ENCODE measurements at places on chromosomes 3 and 15. TPM values are rescaled to one million over a fixed set of nuclear protein-coding genes. Genes with fewer than 3 reads are reported as not detected.

Gene THRB
- 2.8 TPM for total RNA-seq

Gene ANKRD63
- total RNA-seq, result not detected

Gene ETV5
- 49.8 TPM for total RNA-seq

Gene TRIM42
- not detected for total RNA-seq

Gene TMC3
- not detected for total RNA-seq

Gene KLF13
- total RNA-seq, result 49.7 TPM

Gene RAD51
- total RNA-seq, result 22.3 TPM

Gene KBTBD13
- total RNA-seq, result not detected

Gene NMNAT3
- total RNA-seq, result 73.6 TPM

Gene USF3
- 0.44 TPM for total RNA-seq

Gene C2CD4B
- not detected for total RNA-seq

Gene SYNPR
- not detected for total RNA-seq

Gene SLC2A2
- total RNA-seq, result not detected

Gene MST1R
- not detected for total RNA-seq

Gene IL17RC
- 24.5 TPM for total RNA-seq

Gene EMC7
- total RNA-seq, result 37.4 TPM

Gene PARL
- 60.1 TPM for total RNA-seq

Gene ZBBX
- 12.2 TPM for total RNA-seq

Gene PARP14
- 20.2 TPM for total RNA-seq

Gene ACP3
- not detected for total RNA-seq

Gene CD96
- total RNA-seq, result not detected

Gene LMAN1L
- not detected for total RNA-seq

Gene CFAP161
- total RNA-seq, result 0.98 TPM

Gene GOLGA8M
- total RNA-seq, result 0.74 TPM

Gene CX3CR1
- 0.06 TPM for total RNA-seq

Gene INSYN1
- total RNA-seq, result not detected

Gene TIMP4
- total RNA-seq, result 10.5 TPM

Gene DNAJA4
- total RNA-seq, result not detected

Gene NOX5
- not detected for total RNA-seq

Gene FEZF2
- total RNA-seq, result not detected

Gene AHSG
- total RNA-seq, result not detected

Gene THBS1
- 128 TPM for total RNA-seq

Gene CCDC33
- 2.6 TPM for total RNA-seq

Gene WNT5A
- total RNA-seq, result 8.1 TPM

Gene ADAMTS17
- total RNA-seq, result not detected

Gene SLC28A1
- not detected for total RNA-seq

Gene GOLGA8J
- not detected for total RNA-seq

Gene C3orf20
- not detected for total RNA-seq

Gene PROS1
- total RNA-seq, result 2.7 TPM

Gene ACKR4
- not detected for total RNA-seq

Gene SPINT1
- 29.7 TPM for total RNA-seq

Gene ZDHHC19
- total RNA-seq, result not detected

Gene SSUH2
- 6.4 TPM for total RNA-seq

Gene FBXL22
- not detected for total RNA-seq

Gene KCNMB2
- total RNA-seq, result not detected

Gene CCR8
- not detected for total RNA-seq

Gene NKIRAS1
- 14.3 TPM for total RNA-seq

Gene MME
- 0.12 TPM for total RNA-seq

Data from Caki2 (cell line).